ENCODE measurements at places on chromosomes 2 and 18.

GRCh38 chr2:235263205-235264120 is 230.4 kb upstream of the AGAP1 start:
- peak; percentile 10 for DNase-seq

DNA sequence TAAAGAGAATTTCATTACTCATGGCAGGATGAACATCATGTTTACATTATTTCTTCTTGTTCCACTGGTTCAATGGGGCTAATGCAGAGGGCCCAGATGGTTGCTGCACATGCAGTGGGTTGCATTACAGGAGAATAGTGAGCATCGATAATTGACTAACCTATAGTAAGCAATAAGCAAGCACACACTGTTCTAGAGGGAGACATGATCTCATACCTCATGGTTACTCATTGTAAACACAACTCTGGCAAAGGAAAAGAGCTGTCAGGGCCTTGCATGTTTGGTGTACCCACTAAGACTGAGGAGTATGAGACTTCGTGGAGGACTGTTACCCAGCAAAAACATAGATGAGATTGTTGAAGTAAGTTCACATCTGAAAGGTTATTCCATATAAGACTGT is 885.6 kb upstream of the VRK2 start:
- no peak for DNase-seq

DNA sequence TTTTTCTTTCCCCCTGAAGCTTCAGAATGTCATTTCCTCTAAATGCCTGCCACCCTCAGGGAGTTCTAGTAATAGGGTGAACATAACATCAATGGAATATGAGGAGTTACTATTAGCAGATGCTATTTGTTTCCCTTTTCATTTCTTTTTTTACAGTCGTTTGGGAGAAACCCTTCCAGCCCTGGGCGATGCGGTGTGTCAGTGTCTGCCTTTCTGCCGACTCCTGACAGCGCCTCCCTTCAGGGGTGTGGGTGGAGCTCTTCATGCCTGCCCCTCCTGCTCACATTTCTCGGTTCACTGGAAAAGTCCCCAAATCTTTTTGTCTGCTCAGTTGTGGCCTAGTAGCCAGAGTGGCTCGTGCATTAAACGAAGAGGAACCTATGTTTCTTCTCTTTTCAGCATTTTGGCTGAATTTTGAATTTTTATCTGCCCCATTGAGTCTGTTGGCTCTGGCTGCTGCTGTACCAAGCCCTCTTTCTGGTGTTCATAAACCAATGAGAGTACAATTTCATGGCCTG is 72.3 kb downstream of the FMNL2 start:
- no peak for DNase-seq

GRCh38 chr2:162839419-162839818 is 852 bp upstream of the KCNH7 start:
- no peak for DNase-seq

DNA sequence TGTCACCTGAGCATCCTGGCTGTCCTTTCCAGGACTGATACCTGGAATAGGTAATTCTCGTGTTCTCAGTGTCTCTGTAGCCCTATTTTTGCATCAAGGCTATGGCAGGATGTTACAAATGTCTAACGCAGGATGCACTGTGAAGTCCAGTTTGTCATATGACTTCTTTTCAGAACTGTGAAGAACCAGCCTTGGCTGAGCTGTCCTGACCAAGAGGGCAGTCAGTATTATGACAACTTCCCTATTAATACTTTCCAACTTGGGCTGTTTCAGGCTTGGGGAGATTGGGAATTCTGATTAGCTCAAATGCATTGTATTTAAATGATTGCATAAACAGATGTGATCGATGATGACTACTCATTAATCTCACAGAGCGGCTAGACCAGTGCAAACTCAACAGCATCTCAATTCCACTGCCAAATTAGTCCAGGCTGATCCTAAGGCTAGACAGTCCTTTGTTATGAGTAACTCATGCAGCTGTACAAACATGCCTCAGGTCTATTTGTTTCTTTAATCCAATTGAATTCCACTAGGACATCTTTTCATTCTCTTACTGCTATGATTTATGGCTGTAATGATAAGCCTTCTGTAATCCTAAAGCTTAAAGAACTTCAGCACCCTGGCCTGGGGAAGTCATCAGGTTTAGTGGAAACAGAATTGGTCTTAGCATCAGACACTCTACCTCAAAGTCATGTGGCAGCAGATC is 331.6 kb downstream of the KCNS3 start:
- peak; percentile 10 for DNase-seq

- DNase-seq: no peak
These were observed 47.9 kb downstream of the FRZB start for GRCh38 chr2:182818501-182818900.

DNA sequence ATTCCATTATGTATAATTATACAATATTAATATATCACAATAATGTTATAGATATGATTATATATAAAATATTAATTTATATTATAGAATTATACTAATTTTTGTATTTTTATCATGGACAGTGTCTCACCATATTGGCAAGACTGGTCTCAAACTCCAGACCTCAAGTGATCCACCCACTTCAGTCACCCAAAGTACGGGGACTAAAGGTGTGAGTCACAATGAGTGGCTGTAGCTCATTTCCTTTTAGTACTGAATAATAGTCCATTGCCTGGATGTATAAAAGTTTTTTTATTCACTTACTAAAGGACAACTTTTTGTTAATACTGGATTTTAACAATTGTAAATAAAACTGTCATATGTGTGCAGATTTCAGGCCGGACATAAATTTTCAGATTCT is 417.6 kb upstream of the LINC00305 start:
- DNase-seq: no peak

DNA sequence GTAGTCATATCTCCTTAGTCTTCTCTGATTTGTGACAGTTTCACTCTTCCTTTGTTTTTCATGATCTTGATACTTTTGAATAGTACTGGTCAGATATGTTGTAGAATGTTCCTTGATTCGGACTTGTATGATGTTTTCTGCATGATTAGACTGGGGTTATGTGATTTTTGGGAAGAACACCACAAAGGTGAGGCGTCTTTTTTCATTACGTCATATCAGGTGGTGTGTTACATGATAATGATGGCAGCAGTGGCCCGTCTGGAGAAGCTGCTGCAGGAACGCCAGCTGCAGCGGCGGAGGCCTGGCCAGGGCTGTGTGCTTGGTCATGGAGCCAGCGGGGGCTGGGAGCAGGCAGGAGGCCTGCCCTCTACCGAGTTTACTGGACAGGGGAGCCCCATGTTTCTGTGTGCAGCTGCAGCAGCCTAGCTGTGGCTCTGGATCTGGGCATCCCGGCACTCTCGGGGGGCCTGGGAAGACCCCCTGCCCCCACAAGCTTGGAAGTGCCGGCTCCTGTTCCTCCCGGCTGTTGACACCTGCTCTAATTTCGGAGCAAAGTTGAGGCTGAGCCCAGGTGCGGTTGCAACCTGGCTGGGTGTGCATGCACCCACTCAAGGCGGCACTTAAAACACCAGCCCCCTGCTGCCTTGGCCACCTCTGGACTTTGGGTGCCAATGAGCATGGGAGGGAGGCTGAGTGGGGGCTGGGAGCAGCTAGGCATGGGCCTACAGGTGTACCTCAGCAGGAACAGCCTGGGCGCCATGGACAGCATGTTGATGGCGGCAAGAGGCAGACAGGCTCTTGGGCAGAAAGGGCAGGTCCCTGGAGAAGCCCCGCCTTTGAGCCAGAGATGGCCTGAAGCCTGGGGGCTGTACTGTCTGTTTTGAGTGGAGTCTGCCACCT is 26.1 kb downstream of the SLC4A10 start:
- no peak for DNase-seq

DNA sequence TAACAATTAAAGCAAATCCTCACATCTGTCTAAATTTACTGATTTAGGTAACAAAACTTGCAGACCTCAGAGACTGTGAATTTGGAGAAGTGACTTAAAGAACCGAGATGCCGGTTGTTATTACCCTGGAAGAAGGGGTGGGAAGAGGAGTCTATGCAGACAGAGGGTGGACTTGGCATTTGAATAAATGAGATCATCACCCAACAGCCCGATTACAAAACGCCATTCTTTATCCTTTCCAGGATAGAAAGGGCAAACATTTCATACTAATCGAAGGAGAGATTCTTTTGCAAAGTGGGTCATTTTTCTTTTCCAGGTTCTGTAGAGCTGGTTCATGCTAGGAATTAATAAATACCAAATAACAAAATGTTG is 73.1 kb upstream of the TPO start:
- no peak for DNase-seq

- DNase-seq: no peak
These were observed 182.7 kb downstream of the RPIA start for GRCh38 chr2:88874063-88874657.

GRCh38 chr2:144886862-144887261 is 366.9 kb upstream of the ZEB2 start:
- DNase-seq: no peak

DNA sequence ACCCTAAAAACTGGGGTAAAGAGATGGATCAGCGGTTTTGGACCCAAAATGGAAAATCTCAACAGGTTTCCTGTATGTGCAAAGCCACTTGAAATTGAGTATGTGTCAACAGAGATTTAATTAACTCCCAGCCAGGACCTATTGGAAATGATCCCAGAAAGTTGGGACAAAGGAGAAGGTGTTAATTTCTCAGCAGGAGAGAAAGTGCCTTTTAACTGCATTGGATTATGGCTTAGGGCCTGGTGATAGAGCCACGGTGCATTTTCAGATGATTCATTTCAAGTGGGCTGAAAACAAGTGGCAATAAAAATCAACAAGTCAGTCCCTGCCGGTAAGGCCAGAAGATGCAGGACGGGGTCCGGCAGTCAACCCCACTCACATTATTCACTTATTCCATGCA is 80.2 kb upstream of the BCL11A start:
- no peak for DNase-seq

DNA sequence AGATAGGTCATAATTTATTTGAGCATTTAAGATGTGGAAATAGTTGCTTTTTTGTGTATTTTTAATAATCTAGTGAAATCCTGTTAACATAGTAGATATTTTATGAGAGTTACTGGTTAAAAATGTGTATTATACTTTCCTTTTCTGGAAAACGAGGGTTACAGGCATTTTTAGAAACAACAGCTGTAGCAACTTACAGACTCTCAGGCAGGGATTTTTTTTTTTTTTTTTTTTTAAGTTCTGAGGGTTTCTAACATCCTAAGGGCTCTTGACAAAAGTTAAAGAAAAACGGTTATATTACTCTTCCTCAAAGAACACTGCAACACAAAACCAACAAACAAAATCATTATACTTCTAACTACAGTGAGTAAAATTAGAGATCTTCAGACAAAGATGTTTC is 205.9 kb downstream of the ACKR3 start:
- no peak for DNase-seq

- no peak for DNase-seq
These were observed 337.7 kb upstream of the CHAC2 start for GRCh38 chr2:53429901-53430300.

DNA sequence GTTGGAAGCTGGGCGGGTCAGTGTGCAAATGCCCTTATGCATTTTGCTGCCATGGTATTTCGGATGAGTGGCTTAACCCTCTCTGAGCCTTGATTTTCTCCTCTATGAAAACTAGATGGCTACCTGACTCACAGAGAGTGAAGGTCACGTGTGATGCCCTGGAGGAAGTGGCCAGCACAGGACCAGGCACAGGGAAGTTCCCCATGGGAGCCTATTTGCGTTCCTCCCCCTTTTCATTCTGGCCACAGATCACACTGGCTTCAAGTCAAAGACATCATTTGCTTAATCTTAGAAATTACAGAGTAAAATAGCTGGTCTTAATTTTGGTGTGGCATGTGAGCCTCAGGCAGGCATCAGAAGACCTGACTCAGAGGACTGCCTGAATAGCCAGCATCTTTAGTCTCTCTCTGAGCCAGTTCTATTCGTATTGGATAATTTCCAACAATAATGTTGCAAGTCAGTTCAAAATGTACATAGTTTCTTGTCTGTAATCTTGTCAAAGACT is 57.6 kb upstream of the CD302 start:
- no peak for DNase-seq

Measured in BJ (cell line).